NCI-H446 treated with DMSO at 0.1 percent for 48 hours (cell line): ENCODE measurements at places on chromosomes 5 and 9.

- no peak for DNase-seq
Measured at GRCh38 chr5:68582284-68582683, 366.7 kb downstream of the PIK3R1 start.

DNA sequence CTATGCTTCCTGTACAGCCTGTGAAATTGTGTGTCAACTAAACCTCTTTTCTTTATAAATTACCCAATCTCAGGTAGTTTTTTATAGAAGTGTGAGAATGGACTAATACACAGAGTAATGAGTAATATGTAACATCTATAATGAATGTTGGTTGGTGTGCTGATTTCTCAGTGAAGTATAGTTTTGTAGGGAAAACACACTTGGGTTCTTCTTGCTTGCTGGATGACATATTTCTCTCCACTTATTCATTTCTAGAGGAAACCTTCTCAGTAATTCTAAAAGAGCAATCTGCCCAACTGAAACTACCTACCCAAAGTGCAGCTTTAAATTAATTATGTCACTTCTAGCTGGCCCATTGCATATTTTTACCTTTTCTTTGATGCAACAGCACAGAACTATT is 81.1 kb upstream of the RORB start:
- no peak for DNase-seq

GRCh38 chr9:88026118-88026479 is 51.8 kb upstream of the CDK20 start:
- DNase-seq: no peak

GRCh38 chr5:134426361-134426760 is 14.7 kb upstream of the CDKN2AIPNL start:
- no peak for DNase-seq

DNA sequence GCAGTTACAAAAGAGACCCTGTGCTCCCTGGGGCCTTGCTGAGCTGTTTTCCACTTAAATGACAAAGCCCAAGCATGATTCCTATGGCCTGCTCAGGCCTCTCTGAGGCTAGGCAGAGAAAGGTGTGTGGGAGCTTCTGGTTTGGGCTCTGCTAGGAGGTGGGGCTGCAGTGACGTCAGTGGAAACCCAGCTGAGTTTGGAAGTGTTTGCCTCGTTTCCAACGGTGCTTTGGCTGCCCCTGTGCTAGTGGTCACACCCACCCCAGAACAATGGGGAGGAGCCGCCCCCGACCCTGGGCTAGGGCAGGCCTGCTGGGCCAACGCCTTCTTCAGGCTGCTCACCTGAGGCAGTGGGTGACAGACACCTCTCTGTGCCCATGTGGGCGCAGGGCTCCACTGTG is 10.4 kb downstream of the ANGPTL2 start:
- DNase-seq: no peak

- no peak for DNase-seq
Measured at GRCh38 chr9:99171225-99172123, 50.3 kb downstream of the ALG2 start.

- DNase-seq: no peak
Measured at GRCh38 chr5:38722918-38723317, 122.9 kb upstream of the OSMR start.

- DNase-seq: peak; percentile 54
Measured at GRCh38 chr5:95471487-95471886, 80.3 kb downstream of the FAM81B start.

- no peak for DNase-seq
Measured at GRCh38 chr5:134101686-134102439, 12.6 kb upstream of the TCF7 start.

DNA sequence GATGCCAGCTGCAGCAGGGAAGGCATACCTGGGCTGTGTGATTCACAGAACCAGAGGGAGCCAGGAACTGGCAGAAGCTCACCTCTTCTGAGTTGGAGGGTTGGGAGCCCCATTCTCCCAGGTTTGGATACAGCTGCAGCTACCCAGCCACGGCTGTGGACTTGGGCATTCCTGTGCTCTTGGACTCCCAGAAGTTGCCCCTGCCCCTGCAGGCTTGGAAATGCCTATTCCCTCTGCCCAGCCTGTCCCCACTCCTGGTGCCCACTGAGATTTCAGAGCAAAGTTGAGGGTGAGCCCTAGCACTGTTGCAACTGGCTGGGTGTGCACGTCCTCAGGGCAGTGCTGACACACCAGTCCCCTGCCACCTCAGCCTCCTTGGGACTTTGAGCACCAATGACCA is 489.7 kb downstream of the SLCO4C1 start:
- DNase-seq: no peak

DNA sequence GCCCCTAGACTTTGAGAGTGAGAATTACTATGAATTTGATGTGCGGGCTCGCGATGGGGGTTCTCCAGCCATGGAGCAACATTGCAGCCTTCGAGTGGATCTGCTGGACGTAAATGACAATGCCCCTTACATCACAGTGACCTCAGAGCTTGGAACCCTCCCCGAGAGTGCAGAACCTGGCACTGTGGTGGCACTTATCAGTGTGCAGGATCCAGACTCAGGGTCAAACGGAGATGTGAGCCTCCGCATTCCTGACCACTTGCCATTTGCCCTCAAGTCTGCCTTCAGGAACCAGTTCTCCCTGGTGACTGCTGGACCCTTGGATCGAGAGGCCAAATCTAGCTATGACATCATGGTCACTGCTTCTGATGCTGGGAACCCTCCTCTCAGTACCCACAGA is 1.3 kb downstream of the PCDHGC4 start:
- no peak for DNase-seq

GRCh38 chr5:3509290-3509689 is 86.3 kb upstream of the IRX1 start:
- DNase-seq: no peak

DNA sequence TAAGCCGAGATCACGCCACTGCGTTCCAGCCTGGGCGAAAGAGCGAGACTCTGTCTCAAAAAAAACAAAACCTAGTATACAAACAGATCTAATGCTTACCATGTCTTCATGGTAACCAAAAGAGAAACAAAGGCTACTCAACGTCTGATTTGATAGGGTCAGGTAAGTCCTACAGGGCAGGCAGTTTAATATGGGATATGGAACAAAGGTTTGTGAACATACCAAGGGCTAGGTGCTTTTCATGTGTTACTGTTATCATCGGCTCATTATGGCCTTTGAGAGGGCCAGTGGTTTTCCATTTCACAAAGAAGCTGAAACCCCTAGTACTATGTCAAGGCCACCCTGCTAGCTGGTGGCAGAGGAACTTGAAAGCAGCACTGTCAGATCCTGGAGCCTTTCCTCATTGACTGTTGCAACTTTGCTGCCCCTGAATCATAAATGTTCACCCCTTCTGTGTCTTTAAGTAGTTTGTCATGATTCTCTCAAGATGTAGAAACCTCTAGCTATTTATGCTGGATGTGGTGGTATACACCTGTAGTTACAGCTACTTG is 5.1 kb downstream of the IQGAP2 start:
- DNase-seq: no peak

DNA sequence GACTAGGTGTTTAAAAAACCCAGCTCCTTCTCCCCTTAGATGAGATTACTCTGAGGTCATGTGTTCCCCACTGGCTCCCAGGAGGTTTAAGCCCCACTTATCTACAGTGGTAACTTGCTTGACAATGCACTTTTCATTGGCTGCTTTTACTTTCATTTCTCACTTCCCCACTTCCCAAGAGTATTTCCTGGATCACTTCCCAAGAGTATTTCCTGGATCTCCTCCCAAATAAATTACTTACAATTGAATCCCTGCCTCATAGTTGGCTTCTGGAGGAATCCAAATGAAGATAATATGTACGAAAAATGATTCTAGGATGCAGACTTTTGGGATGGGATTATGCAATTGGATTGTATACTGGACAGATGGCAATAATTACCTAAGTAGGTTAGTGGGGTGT is 47.1 kb upstream of the CHSY3 start:
- no peak for DNase-seq

GRCh38 chr9:117678871-117679270 is 25.3 kb upstream of the TLR4 start:
- DNase-seq: no peak

- DNase-seq: no peak
Measured at GRCh38 chr5:137389042-137389441, 110.1 kb downstream of the SPOCK1 start.

GRCh38 chr9:127943731-127944144 is 6.1 kb upstream of the DPM2 start:
- no peak for DNase-seq

GRCh38 chr9:33939924-33940874 is 108.5 kb downstream of the UBAP2 start:
- DNase-seq: no peak

- DNase-seq: no peak
Measured at GRCh38 chr9:115237385-115237998, 119.5 kb upstream of the TNC start.

DNA sequence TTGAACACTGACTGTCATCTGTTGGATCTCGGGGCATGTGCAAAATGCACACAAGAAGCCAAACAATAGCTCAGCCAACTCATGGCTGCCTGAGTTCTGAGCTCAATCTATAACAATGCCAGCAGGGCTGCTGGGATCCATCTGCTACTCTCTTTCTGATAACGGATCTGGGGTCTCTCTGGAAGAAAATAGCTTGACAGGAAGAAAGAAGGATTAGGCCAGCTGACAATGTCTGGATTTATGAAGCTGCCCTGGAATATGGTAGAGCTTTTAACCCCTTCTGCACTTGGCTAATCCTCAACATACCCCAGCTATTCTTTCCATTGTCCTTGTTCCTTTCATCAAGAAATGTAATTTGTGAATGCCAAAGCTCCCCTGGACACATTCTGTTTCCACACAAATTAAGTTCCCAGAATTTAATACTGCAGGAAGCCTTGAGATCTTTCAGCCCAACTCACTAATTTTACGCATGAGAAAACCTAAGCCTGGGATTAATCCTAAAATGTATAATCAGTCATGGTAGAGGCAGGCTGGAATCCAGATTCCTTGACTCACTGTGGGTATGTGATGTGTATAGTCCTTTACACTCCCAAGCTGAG is 62.7 kb upstream of the PCA3 start:
- DNase-seq: no peak

GRCh38 chr5:69494452-69494851 is 1.9 kb downstream of the OCLN start:
- no peak for DNase-seq

GRCh38 chr5:68628082-68628814 is 412.7 kb downstream of the PIK3R1 start:
- DNase-seq: no peak

- DNase-seq: no peak
Measured at GRCh38 chr5:147821766-147822165, 9.7 kb downstream of the SPINK1 start.

GRCh38 chr5:20367178-20367577 is 379.2 kb upstream of the CDH18 start:
- peak; percentile 97 for DNase-seq

GRCh38 chr9:111743275-111743674 is 51.5 kb downstream of the SHOC1 start:
- DNase-seq: no peak

DNA sequence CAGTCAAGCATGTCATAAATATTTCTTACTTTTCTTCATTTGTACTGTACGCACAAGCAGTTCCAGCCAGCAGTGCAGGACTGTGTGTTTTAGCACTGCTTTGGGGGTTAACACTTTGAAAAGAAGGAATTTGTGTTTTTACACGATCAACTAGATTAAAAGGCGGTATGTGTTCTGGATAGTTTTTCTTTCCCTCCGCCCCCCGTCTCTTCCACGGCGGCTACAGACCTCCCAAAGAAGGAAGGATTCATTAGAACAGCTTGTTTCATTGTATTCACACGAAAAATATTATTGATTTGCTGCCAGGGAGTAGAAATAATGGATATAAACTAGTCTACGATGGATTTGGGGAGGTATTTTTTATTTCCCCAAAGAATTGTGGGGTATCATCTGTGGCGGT is 336.8 kb upstream of the RFX3 start:
- DNase-seq: no peak

DNA sequence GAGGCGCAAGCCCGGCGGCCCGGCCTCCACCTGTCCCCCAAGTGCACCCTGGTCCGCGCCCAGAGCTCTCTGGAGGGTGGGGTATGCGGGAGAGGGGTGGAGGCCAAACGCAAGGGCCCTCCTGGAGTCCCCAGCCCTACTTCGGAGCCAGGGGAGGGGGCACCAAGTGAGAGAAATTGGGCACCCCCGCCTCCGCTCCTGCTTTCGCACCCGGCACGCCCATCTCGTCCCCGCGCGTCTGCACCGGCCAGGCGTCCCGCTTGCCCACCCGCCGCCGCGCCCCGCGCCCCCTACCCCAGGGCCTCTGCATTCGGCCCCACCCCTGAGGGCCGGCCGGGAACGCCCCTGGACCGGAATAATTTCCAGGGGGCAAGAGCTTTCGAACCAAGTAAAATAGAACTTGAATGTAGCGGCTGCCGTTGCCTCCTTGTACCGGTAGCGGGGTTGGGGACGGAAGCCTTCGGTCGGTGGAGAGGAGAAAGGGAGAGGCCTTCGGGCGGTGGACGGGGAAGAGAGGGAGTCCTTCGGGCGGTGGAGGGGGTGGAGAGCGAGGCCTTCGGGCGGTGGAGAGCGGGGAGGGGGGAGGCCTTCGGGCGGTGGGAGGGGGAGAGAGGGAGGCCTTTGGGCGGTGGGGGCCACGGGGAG is 694 bp upstream of the PHPT1 start:
- DNase-seq: no peak

DNA sequence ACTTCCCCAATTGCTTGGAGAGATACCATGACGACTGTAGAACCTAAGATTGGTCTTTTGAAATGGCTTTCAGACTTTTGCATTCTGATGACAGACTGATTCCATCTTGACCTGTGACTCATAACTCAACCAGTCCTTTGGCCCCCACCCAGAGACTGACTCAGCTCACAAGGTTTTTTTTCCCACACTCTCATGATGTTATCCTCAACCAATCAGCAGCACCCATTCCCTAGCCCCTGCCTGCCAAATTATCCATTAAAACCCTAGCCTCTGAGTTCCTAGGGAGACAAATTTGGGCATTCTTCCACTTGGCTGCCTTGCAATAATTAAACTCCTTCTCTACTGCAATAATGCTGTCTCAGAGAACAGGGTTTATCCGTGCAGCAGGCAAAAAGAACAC is 1263.3 kb upstream of the CDH9 start:
- peak; percentile 64 for DNase-seq

GRCh38 chr9:4486176-4486575 is 4.1 kb upstream of the SLC1A1 start:
- no peak for DNase-seq

DNA sequence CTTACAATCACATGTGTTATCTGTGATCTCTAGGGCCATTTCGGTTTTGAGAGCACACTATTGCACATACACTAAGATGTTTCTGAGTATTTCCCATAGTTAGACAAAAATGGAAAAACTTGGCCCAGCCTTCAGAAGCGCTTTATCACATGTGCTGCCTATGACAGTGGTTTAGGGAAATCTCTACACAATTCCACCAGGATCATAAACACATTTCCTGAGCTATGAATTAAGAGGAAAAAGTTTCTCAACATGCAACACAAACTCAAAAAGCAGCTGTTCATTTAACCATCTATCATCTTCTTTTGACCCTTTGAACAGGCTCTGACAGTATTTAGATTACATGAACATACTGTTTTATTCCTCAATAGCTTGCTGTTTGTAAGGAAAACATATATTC is 15.1 kb downstream of the FGF1 start:
- DNase-seq: no peak

DNA sequence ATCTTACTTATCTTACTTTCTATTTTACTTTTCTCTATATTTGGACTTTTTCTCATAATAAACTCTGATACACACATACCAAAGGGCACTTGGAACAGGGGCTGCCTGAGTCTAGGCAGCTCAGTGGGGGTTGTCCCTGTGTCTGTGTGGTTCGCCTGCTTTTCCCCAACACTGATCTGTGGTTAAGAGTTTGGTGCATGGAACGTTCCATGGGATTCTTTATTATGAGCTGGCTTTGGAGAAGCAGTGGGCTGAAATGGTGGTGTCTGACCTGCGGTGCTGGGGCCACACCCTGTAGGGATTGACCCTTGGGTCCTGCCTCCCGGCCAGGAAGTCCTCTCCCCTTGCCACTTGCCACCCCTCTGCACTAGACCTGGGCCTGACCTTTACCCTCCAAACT is 47.4 kb downstream of the ANKRD33B start:
- no peak for DNase-seq
